ENCODE measurements at places on chromosomes 16 and 17.

- no peak for DNase-seq
These were observed 670.1 kb upstream of the C16orf82 start for GRCh38 chr16:26396511-26397235.

DNA sequence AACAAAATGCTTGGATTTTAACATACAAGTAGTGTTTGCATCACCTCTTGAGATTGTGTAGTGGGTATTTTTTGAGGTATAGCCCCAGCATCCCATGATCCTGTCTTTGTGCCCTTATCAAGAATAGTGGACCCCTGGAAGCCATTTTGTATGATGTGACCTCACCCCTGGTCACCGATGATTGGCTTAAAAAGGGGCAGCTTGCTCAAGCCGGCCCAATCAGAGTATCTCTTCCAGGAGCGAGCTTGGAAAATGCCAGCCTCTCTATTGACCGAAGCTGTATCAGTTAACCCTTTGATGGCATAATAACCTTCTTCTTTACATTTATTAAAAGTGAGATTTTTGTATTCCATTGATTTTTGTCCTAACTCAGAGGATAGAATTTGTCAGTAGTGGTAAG, 55.5 kb upstream of the FAM20A start:
- no peak for DNase-seq

DNA sequence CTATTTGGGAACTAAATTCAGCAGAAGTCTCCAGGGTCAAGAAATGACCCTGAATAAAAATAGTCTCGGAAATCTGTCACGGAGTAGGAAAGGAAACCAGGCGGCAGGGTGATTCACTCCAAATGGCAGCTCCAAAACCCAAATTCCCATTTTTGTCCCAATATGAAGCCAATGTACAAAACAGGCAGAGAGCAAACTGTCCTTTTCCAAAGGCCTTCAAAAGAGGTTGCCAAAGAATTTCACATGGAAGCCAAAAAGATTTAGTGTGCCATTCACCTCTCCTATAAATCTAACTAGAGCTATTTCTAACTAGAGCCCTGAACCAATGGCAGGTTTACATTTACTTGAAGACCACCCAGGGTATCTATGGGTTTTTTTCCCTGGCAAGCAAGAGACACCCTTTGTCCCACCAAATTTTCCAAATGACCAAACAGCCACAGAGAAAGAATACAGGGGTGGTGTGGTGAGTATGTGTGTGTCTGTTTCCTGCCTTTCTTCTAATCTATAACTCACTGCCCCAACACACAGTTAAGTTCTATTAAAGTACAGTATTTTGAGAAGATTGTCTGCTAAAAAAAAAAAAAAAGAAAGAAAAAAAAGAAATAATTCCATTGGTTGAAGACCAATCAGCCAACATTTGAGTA, 6.8 kb downstream of the MYO1D start:
- DNase-seq = no peak

DNA sequence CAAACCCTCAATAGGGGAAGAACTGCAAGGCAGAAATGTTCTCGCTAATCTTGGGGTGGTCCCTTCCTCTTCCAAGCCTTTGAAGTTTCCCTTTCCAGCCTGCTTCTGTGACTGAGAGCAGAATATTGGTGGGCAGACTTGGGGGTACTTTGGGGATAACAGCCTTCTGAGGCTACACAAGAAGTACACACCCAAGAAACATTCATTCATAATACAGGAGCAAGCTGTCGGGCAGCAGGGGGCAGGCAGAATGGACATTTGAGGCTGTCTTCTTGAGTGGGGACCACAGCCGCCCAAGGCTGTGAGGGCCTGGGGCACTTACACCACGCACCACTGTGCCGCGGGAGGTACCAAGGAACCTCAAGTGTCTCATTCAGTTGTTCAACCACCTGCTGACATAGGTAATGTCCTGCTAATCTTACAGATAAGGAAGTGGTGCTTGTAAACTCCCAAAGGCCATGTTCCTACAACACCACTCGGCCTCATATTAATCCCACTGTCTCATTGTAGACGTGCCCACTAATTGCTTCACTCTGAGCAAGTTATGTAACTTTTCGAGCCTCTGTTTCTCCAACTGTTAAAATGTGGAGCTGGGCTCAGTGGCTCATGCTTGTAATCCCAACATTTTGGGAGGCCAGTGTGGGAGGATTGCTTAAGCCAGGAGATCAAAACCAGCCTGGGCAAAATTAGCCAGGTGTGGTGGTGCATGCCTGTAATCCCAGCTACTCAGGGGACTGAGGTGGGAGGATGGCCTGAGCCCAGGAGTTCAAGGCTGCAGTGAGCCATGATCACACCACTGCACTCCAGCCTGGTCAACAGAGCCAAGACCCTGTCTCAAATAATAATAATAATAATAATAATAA, 2.5 kb upstream of the MRPS23 start:
- no peak for DNase-seq

GRCh38 chr17:4172356-4172755, 29.4 kb downstream of the CYB5D2 start:
- no peak for DNase-seq

DNA sequence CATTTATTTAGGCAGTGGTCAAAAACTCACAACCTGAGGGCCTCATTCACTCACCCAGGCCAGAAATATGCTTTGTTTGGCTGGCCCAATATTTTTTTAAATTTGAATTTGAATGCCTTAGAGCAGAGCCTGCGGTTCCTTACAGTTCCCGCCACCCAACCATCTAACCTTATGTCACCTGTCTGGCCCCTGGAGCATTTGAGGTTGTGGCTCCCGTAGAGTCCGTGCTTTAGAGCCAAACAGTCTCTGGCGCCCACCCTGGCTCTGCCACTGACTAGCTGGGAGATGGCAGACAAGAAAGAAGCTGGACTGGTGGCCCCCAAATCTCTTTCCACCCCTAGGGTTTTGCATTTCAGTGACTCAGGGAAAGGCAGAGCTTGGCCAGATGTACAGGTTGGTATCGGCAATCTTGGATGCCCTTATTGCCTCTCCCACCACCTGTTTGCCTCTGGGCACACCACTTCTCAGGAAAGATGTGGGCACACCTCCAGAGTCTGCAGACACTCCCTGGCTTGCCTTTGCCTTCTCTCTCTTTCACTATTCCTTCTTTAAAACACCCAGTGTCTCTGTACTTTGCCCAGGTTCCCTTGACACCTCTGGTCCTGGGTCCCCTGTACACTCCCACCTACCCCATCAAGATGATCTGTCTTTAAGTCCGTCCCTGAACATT, 1.9 kb upstream of the MAP3K14 start:
- no peak for DNase-seq
